Activated T-helper 1 cell treated with Interleukin-2 at 50 U/mL for 16 hours (primary cell): ENCODE measurements at places on chromosomes 5 and 9.

- DNase-seq = no peak
Observed at GRCh38 chr9:124595743-124596142, 88.5 kb upstream of the NR5A1 start.

- no peak for DNase-seq
Observed at GRCh38 chr9:128635266-128636023, 21.2 kb downstream of the DYNC2I2 start.

DNA sequence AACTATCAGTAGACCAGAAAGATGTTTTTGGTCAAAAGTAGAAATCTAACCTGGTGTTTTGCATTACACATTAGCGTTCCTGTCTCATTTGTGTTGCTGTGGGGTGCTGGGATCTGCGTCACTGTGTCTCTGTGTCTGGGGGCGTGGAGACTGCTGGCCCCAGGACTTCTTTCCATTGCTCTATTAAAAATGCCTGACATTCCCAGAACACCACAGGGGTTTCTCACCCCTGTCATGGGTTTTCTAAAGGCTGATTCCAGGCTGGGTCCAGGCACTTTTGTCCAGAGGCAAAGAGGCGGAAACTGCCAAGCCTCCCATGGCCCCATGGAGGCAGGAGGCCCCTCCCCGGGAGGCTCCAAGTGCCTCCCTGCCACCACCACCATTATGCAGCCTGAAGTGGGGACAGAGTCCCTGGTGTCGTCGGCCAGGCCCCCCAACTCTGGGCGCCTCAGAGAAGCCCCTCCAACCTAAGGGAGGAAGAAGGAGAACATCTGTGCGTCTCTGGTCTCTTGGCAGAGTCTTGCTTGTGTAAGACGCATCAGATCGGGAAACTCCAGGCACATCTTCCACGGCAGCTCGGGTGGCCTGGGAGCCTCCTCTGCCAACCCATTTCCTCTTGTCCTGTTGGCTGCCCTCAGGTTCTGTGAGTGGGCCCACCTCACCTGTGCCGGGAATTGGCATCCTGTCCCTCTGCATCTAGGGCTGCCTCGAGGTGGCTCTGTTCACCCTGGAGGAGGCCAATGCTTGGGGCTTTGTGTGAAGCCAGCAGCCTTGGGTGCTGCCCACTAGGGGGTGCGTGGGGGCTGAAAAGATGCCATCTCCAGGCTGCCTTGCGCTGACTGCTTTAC lies 13.8 kb upstream of the PLEKHG4B start:
- DNase-seq = no peak

- no peak for DNase-seq
Observed at GRCh38 chr9:2418619-2419018, 203.0 kb upstream of the VLDLR start.

GRCh38 chr5:33531824-33532223 lies 91.1 kb downstream of the TARS1 start:
- DNase-seq = no peak

- DNase-seq = no peak
Observed at GRCh38 chr5:90279091-90279490, 130.5 kb downstream of the CETN3 start.

GRCh38 chr5:74460694-74461093 lies 179.8 kb downstream of the ENC1 start:
- no peak for DNase-seq
